ENCODE measurements at places on chromosomes 1 and 21.

DNA sequence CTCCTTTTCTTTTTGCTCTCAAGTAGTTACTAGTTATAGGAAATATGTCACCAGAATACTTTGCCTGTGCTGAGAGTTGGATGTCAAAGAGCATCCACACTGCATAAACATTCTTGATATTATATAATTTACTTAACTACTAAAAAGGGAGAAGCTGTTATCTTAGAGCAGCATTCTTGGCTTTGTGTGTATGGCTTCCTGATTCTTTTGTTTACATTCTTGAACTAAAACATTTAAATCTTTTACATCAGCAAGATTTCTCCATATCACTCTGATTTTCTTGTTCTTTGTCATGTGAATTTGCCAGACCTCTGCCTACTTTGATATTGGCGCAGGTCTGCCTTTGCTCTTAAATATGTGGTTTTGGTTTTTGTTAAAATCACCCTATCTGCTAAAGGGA, 48.8 kb downstream of the SUCO start:
- DNase-seq = no peak

DNA sequence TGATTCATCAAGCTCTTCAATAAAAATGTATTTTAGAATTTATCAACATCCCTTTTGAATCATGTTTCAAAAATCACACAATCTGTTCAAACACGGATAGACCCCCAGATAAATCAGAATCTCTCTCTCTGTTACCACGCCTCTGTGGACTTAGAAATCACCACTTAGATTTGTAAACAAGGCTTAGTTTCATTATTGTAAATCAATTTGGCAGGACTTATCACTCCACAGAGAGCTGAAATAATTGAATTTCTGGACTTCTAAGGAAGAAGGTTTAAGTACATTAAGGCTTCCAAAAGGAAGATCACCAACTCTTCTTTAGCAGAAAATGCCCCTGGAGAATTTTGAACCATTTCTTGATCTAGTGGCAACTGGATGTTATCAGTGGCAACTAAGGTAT, 100.4 kb downstream of the APP start:
- no peak for DNase-seq

DNA sequence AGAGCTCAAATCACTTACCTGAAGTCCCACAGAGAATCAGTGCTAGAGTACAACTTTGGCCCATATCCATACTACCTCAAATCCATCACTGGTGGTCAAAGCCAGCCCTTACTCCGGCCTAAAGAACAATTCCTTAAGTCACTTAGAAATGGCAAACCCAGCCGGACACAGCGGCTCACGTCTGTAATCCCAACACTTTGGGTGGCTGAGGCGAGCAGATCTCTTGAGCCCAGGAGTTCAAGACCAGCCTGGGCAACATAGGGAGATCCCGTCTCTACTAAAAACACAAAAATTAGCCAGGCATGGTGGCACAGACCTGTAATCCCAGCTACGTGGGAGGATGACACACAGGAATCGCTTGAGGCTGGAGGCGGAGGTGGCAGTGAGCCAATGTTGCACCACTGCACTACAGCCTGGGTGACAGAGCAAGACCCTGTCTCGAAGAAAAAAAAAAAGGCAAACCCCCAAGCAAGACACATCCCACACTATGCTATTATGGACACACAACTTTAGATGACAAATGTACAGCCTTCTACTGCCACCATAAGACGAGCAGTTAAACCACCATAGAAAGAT, 24.0 kb downstream of the NPHP4 start:
- DNase-seq = no peak

- peak; percentile 44 for DNase-seq
These were observed 26.4 kb downstream of the TRAF5 start for GRCh38 chr1:211352985-211353515.

GRCh38 chr1:59146651-59147358, 150.1 kb upstream of the FGGY start:
- DNase-seq = peak; percentile 14

DNA sequence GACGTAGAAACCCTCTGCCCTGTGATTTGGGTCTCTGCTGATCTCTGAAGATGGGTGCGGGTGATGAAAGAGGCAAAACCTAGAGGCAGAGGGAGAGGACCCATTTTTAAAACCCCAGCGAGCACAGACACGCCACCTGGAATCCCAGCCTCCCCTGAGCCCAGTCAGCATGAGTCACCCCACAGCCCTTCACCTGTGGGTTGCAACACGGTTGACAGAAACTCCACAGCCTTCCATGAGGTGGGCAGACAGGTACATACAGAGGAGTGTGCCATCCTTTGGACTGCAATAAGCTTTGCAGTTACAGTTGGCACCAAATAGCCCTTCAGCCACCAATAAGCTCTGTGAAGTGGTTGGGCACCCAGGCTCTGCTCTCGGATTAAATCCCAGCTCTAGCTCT, 2.1 kb upstream of the GRHL3 start:
- no peak for DNase-seq

GRCh38 chr1:156834322-156834721, 17.7 kb upstream of the SH2D2A start:
- no peak for DNase-seq

GRCh38 chr1:30310966-30311742, 412.2 kb downstream of the MATN1 start:
- no peak for DNase-seq

GRCh38 chr1:24119859-24120756, 8.2 kb upstream of the MYOM3 start:
- no peak for DNase-seq
